Stimulated activated CD4-positive, alpha-beta T cell treated with anti-CD3 and anti-CD28 coated beads, Interleukin-1b, Interleukin-23, amount 100 ng/mL, for 1 hour (primary cell): ENCODE measurements at places on chromosomes 12 and 14.
A peak's percentile ranks its signal among the peaks of the same experiment; 100 is the strongest.

GRCh38 chr14:89748004-89748403 lies 206.5 kb downstream of the EFCAB11 start:
- DNase-seq = no peak

DNA sequence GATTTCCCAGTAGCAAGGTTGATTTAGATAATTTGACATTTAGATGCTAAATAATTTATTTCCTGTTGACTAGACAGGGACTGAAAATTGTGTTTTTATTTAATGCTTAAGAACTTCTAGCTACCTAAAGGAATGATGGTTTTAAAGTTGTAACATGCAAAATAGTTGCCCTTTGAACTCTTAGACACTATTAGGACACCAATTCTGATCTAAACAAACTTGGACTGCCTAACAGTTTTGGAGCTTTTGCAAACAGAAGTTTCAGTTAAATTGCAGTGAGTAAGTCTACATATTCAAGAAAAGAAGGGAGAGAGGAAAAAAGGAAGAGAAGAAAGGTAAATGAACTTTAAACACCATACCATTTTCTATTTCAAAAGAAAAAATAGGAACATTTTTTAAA lies 189.3 kb upstream of the GARIN2 start:
- no peak for DNase-seq

GRCh38 chr12:92442782-92443181 lies 260.0 kb upstream of the PLEKHG7 start:
- DNase-seq = no peak

DNA sequence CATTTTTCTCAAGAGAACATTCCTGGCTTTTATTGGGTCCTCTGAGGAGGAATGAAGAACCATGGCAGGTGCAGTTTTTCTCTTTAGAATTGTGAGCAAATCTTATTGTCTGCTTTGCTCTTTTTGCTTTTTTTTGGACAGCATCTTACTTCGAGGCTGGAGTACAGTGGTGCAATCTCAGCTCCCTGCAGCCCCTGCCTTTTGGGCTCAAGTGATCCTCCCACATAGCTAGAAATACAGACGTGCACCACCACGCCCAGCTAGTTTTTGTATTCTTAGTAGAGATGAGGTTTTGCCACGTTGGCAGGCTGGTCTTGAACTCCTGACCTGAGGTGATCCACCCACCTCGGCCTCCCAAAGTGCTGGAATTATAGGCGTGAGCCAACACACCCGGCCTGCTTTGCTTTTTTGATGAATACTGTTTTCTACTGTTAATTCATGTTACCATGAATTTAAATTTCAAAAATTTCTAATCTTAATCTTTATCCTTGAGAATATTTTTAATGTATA lies 71.5 kb downstream of the POLR3B start:
- DNase-seq = no peak

- peak; percentile 65 for DNase-seq
These were observed 2.8 kb upstream of the HOXC8 start for GRCh38 chr12:54005853-54006558.

- no peak for DNase-seq
These were observed 32.8 kb upstream of the CMKLR1 start for GRCh38 chr12:108371801-108372344.

GRCh38 chr12:65419284-65420072 lies 141.0 kb downstream of the MSRB3 start:
- DNase-seq = no peak

- no peak for DNase-seq
These were observed 646.1 kb upstream of the TMEM132C start for GRCh38 chr12:127620735-127621355.

GRCh38 chr12:11968516-11968915 lies 102.2 kb upstream of the BCL2L14 start:
- no peak for DNase-seq

DNA sequence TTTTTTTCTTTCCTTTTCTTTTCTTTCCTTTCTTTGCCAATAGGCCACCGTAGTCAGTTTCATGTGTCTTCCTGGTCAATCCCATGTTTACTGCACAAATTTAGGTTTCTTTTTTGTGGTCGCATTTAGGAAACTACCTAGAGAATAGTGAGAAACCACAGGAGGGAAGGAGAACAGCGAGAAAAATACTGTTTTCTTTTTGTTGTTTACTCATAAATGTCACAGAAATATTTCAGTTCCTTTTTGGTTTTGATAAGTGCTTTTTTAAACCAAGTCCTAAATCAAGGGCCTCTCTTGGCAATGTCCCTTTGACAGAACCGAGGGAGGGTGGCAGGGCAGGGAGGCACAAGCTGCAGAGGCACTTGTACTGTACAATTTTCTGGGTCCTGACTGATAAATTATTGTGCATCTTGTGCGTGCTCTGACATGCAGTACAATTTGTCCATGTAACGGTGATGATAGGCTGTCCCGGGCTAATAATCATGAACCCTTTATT lies 326.1 kb downstream of the CACNA1C start:
- no peak for DNase-seq

GRCh38 chr12:62618319-62618718 lies 151.7 kb downstream of the MON2 start:
- no peak for DNase-seq

DNA sequence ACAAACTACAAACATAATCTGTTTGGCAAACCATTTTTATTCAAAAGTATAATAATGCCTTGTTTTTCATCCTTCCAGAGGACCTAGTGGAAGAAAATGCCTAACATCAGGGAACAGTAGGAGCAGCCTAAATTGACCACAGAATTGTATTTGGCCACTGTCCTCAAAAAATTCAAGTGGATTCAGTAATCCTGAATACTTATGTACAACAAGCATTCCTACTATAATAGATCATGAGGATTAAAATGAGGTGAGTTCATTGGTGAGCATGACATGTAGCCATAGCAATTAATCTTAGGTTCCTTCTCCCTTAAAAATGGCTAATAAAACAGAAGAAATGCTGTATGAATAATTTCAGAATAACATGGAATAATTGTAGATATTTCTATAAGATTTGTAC lies 209.3 kb downstream of the DAD1 start:
- no peak for DNase-seq

GRCh38 chr14:93092606-93093556 lies 22.8 kb downstream of the ITPK1 start:
- DNase-seq = no peak

DNA sequence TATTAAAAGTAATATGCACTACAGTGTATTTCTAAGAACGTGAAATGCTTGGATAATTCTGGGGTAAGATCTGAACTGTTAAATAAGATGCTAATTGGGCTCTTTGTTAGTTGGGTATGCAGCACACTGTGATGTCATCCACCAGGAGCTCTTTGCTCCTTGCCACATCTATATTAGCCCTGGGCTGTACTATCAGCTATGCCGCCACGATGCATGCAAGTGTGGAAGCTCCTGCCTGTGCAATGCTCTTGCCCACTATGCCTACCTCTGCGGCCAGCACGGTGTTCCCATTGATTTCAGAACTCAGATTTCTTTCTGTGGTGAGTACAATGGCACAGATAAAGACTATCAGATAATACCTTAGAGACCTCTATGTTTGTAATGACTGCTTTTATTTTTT lies 165.6 kb downstream of the OTOGL start:
- DNase-seq = no peak

DNA sequence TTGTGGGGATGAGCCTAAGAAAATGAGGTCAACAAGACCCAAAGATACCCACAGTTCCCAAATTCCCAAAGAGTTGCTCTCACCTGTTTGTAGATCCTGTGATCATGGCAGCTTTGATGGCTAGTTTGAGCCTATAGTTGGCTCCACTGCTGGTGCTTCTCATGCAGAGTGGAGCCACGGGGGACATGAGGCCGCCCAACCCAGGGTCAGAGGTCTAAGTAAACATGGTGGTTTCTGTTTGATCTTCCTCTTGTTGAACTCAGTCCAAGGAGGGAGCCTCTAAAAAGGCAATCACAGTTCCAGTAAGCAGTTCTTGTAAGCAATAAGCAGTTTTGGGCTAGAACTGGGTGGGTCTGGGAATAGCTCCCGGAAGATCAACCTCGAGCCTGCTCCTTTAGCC lies 125.6 kb upstream of the DHRS4 start:
- no peak for DNase-seq

DNA sequence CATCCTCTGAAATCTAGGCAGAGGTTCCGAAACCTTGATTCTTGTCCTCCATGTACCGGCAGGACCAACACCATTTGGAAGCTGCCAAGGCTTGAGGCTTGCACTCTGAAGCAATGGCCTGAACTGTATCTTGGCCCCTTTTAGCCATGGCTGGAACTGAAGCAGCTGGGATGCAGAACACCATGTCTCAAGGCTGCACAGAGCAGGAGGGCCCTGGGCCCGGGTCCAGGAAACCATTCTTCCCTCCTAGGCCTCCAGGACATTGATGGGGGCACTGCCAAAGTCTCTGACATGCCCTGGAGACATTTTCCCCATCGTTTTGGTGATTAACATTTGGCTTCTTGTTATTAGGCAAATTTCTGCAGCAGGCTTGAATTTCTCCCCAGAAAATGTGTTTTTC lies 198.7 kb downstream of the EFCAB11 start:
- DNase-seq = no peak

DNA sequence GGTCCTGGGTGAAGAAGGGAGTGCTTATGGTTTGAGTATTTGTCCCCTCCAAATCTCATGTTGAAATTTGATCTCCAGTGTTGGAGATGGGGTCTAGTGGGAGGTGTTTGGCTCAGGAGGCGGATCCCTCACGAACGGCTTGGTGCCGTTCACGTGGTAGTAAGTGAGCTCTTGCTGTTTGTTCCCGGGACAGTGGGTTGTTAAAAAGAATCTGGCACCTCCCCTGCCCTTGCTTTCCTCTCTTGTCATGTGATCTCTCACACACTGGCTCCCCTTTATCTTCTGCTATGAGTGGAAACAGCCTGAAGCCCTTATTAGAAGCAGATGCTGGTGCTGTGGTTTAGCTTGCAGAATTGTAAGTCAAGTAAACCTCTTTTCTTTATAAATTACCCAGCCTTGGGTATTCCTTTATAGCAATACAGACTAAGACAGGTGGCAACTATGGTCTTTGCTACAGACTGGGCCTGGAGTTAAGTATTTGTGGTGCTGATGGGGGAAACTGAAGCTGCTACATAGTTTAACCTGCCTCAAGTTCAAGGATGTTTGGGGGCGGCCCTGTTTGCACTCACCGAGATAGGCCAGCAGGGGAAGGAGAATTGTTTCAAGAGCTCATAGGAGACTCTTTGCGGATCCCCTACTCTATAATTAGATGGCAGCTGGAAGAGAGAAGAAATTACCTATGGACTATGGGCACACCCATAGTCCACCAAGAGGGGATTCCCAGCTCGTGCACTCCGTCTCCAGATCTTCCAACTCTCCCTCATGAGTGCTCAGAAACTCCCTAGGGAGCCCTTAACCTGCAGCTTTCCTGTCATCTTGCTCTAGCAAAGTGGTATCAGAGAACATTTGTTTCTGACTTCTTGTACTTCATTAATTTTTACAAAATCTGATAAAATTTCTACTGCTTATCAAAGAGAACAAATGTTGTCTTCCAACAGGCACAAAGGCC lies 164.6 kb downstream of the SLC15A5 start:
- no peak for DNase-seq

DNA sequence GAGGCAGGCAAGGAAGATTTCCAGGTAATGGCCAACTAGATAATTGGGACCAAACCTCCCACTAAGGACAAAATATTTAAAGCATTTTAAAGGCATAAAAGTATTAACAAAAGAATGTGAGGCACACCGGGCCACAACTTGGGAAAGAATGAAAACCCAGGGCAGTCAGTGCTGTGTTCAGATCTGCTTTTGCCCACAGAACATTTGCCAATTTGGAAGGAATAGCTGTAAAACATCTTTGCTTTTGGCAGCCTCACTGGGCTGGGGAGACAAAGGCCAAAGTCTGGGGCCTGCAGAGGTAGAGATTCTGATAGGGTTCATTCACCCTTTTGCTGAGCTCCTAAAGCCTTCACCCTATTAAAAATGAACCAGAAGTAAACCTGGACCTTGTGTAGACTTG lies 82.3 kb downstream of the SYNE3 start:
- no peak for DNase-seq

DNA sequence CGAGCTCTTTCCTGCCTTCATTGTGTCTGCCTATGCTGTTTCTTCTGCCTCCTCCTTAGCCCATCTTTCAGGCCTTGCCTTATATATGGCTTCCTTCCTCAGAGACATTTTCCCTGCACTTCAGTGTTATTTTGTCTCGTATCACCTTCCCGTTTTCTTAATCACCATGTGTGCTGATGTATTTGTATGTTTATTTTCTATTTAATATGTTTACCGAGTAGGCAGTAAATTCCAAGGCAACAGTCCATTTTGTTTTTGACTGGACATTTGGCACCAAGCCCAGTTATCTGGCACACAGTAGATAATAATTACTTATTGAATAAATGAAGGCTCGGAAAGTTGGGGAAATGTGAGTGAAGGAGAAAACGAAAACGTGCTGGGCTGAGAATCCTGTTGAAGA lies 4.6 kb upstream of the POU6F1 start:
- DNase-seq = no peak

DNA sequence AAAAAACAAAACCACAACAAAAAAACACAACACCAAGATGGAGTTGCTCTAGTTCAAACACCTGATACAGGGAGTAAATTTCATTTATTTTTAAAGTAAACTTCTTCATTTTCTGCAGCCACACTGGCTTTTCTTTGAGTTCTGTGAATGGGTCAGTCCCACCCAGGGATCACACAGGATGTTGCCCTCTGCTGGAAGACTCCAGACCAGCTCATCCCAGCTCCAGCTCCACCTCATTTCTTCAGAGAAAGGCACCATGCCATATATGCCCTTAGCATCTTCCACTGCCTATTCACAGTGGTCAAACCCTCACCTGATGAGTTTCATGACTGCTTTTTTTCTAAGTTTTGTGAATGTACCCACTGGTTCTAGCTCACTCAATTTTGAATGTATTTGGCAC lies 8.0 kb downstream of the GLIPR1 start:
- no peak for DNase-seq

DNA sequence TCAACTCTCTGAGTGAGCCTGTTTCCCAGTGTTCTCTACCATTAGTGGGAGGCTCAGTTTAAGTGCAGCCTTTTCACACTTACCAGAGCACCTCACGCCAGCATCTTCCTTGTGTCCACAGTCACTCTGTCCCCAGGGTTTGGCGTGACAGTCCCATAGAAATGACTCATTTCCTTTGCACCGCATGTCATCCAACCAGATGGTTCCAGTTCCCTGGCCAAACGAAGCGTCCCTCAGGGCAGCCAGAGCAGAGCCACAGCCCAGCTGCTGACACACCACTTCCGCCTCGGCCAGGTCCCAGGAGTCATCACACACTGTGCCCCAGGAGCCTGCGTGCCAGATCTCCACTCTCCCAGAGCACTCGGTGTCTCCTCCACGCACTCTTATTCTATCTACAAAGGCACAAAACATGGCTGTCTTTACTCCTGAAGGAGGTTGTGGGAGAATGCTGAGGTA lies 65.4 kb downstream of the ACSM4 start:
- DNase-seq = no peak
